Omental fat pad (tissue), 4 donors: ENCODE measurements at places on chromosomes 7 and 10. TPM values are rescaled to one million over a fixed set of nuclear protein-coding genes. Genes with fewer than 3 reads are reported as not detected.

- DNase-seq, result no peak
Measured at GRCh38 chr10:78952030-78952429, 116.7 kb upstream of the ZMIZ1 start.

DNA sequence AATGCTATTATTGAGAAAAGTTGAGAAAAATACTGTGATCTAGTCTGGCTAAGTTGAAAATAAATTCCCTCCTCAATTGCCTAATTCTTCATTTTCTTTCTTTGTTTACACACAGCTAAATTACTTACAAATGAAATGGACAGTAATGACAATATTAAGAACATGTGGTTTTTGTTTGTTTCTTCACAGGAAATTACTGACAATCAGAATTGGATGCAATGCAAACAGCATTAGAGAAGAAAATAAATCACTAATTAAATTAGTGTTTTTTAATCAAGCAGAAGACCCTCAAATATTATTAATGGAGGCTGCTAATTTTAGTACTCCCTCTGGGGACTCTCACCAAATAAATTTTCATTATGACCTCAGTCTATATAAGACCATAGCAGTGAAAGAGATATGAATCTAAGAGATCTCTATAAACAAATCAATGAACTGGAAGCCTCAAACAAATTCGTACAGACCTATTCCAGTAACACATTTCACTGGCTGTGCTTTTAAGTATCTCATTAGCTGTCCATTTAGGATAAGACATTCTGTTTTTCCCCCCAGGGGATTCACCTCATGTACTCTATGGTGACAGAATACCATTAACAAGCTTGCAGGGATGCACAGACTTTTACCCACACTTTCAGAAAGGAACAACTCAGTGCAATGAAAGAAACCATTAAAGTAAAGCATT lies 202.0 kb upstream of the DGKB start:
- no peak for DNase-seq

DNA sequence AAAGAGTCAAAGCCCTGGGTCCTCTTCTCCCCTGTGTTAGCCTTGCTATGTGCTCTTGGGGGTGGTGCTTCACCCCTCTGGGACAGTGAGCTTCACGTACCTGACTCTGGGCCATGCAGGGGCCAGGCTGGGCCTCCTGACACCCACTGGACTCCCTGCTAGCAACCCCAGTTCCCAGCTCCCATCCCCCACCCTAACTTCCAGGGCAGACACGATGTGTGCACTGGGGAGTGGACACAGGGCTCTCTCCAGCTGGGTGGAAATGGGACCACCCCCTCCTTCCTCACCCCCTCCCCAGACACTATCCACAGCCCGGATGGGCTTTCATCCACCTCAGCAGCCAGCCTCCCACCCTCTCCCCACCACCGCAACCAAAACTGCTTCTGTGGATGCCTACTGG lies 113.0 kb upstream of the ZNF479 start:
- no peak for DNase-seq

DNA sequence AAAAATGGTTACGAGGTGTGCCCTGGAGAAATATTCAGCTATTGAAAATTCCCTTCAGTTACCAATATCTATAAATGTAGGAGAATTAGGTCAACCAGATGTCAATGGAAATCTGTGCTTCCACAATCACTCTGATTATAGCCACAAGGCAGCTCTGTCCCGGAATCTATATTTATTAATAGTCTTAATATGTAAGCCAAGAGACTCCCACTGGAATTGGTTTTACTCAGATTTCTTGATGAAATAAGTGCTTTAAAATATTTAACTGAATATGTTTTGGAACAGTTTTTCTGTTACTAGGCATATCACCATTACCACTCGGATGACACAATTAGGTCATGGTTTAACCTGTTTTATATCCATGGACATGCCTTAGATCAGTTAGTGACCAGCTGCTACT lies 169.6 kb downstream of the POM121L12 start:
- no peak for DNase-seq

- no peak for DNase-seq
Measured at GRCh38 chr10:81303656-81304055, 571.3 kb upstream of the NRG3 start.

- no peak for DNase-seq
Measured at GRCh38 chr7:42543953-42544352, 306.9 kb upstream of the GLI3 start.

DNA sequence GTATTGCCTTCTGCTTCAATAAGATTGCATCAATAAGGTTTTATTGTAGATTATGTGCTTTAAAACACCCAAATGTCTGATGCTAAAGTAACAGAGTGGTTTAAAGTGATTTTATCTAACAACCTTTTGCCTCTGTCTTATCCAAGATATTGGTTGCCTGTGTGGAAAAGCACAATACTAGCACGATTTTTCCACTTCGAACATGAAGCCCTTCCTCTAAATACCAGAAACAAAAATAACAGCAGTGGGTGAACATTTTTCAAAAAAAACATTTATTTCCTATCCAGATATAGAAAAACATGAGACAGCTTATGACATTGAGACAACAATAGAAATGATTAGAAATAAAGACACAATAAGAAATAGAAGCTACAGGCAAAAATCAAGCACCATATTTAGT lies 59.5 kb upstream of the MDFIC start:
- no peak for DNase-seq

Gene SPDYE8
- not detected for total RNA-seq

Gene CFAP46
- 0.37 TPM for total RNA-seq

Gene TAC1
- 1.8 TPM for total RNA-seq

Gene HOXA3
- total RNA-seq, result 4.0 TPM
